NCI-H460 (cell line): ENCODE measurements at places on chromosomes 7 and 10. TPM values are rescaled to one million over a fixed set of nuclear protein-coding genes. Genes with fewer than 3 reads are reported as not detected.
A peak's percentile ranks its signal among the peaks of the same experiment; 100 is the strongest.

The SAMD9L gene
- total RNA-seq: 3.8 and 4.7 TPM in 2 replicates

- DNase-seq: peak; percentile 73
Measured at GRCh38 chr10:90911133-90912051, 9.5 kb downstream of the ANKRD1 start.

- DNase-seq: no peak
Measured at GRCh38 chr7:130996833-130997231, 262.8 kb upstream of the KLF14 start.

DNA sequence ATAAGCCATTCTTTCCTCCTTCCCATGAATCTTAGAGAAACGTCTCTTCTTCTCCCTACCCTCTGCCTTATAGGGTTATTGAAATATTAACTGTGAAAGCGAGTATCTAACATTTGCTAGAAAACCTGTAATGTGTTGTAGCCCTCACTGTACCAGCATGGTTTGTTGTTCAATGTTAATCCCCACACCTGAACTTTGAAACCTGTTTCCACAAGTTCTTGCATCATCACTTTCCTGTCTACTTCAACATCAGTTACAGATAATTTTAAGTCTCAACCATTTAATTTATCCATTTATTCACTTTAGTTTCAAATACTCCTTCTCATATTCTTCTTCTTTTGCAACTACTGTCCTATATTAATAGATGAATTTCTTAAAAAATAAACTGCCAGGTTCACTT is 148.2 kb downstream of the ETV1 start:
- no peak for DNase-seq

- no peak for DNase-seq
Measured at GRCh38 chr10:69492091-69492745, 41.0 kb downstream of the TSPAN15 start.

The C7orf57 gene
- total RNA-seq: 0.12 TPM in 1 of 2 replicates, not detected in the other

DNA sequence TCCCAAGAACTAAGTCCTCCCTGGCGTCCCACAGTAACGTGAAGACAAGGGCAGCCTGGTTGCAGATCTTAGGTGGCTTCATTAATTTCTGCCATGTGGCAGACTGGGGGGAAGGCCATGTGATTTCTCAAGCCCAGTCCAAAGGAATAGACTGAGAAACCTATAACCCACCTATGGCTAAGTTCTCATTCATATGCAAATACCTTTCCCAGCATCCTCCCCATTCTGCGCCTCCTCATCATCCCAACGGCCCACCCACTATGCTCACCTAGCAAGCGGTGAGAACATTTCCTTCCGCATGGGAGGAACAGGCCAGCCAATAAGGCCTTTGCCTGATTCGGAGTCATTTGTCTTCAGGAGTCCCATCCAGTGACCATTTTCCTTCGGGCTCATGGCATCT is 8.2 kb upstream of the CLEC2L start:
- no peak for DNase-seq

DNA sequence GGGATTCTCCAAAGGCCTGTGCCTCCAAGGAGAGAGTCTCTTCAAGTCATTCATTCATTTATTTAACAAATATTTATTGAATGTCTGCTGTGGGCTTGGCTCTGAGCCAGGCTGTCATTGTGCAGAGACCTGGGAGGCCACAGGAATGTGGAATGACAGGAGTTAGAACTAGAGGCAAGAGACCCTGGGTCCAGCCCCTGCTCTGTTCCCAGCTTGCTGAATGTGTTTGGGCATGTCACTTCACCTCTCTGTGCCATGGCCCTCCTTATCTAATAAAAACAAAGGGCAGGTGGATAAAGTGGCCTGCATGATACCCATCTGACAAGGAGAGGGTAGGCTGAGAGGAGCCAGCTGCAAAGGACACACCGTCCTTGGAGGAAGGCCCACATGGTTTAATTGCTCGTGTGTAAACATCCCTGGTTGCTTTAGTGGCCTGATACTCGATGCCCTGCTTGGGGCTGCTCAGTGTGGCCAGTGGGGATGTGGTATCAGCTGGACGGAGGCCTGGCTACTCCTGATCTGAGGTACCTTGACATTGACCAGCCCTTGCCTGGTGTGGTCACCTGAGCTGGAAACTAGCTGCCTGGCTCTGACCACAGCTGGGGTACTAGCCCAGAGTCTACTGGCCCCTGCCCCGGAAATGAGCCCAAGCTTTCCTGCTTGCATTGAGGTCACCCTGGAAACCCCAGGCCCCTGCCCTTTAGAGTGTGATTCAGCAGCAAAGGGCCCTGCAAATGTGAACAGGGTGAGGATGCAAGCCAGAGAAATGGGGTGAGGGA is 116.2 kb downstream of the CDH23 start:
- DNase-seq: no peak

The SYT15 gene
- total RNA-seq: 0.10 and 0.17 TPM in 2 replicates

DNA sequence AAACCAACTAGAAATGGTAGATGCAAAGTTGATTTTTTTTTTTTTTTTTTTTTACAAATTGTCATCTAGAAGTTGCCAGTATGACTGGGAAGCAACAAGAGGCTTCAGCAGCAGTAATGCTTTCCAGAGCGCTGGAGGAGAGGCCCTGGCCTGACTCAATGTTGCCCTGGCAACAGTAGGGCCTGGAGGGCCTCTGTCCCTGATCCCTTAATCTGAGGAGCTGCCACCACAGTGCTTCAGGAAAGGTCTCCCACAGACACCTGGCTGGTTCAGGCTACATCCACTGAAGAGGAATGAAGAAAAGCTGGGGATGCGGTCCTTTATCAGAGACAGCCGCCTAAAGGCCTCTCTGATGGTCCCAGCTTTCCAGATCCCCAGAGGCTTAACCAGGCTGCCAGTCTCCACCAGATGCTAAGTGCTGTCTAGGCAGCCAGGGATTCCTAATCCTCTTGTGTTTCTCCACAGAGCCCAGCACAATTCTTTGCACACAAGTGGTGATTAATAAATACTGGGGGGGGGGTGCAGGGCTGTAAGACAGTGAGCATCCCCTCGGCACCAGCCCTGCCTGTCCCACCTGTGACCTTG is 33.7 kb downstream of the ZNF777 start:
- DNase-seq: no peak

GRCh38 chr10:27022048-27022447 is 78.2 kb downstream of the ANKRD26 start:
- DNase-seq: no peak

- no peak for DNase-seq
Measured at GRCh38 chr10:1670541-1671365, 66.6 kb downstream of the ADARB2 start.

The MUC12 gene
- 0.30 TPM in 1 of 2 replicates, not detected in the other for total RNA-seq

The ACHE gene
- 0.17 and 0.27 TPM in 2 replicates for total RNA-seq

DNA sequence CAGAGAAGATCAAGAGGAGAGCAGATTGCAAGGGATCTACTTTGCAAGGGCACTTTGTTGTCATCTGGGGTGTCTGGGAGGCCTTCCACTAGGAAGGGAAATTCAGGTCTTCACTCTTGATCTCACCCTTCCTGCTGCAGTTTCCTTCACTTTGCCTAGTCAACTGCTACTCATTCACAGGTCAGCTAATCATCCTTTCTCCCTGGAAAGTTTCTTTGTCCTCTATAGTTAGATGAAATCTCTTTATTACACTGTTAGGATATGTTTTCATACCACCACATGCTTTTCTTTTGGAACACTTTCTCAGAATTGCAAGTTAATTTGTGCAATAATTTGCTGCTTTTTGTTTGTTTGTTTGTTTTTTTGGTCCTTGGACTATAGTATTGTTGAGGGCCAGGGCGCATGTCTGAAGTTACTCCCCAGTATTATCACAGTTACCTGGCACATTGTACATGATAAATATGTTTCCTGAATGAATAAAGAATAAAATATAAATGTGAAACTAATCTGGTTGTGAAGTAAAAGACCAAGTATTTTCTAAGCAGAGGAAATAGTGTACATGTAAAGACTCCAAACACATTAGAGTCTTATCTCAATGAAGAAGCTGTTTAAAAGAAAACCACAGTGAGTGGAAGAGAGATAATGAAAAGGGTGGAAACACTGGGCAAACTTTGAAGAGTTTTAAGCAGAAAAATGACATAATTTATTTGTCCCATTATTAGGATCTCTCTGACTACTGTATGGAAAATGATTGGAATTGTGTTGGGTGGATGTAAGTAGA is 139.9 kb upstream of the DGKB start:
- no peak for DNase-seq

DNA sequence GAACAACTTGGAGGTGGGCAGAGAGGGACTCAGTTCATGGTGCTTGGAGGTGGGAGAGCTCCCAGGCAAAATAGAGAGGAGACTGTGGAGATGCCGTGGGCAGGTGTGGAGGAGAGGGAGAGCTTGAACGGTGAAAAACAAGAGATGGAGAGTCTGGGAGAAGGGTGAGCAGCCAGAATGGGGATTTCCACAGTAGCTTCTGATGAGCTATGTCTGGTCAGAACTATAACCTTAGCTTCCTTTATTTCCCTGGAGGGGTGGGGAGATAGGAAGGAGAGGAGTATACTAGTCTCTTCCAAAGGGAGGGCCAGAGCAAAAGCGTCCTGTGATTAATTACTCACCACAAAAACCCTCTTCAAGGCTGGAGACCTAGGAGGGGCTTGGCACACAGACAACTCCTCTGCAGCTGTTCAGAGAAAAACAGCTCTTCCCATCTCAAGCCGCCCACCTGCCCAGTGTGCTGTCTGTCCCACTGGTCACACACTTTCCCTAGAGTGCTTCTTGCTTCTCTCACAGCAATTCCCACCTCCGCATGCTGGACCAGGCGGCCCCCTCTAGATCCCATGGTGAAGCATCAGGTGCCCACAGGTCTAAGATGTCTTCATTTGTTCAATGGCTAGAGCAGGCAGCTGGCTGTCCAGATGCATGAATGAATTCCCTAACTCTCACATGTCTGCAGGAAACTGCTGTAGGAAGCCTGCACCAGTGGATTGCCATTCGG is 41.9 kb downstream of the TAS2R41 start:
- no peak for DNase-seq

The TBXAS1 gene
- total RNA-seq: 3.7 and 4.0 TPM in 2 replicates

GRCh38 chr7:136102881-136103280 is 125.7 kb upstream of the MTPN start:
- DNase-seq: no peak

DNA sequence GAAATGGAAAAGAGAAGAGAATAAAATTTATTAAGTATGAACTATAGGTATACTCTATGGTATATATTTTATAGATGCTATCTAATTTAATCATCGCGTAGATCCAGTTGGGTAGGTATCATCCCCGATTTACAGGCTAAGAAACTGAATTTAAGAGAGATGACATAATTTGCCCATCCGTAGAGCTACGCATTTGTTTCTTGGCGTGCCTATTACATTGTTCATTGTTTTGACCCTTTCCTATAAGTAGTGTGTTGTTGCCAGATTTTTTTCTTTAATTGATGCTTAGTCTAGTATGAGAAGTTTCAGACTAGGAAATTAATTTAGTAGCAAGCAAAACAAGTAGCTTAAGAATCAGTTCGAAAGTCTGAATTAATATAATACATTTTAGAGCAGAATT is 205.7 kb upstream of the NPSR1 start:
- no peak for DNase-seq

The ADK gene
- total RNA-seq: 41.2 and 50.2 TPM in 2 replicates
